ENCODE measurements at places on chromosomes 16 and 17.

DNA sequence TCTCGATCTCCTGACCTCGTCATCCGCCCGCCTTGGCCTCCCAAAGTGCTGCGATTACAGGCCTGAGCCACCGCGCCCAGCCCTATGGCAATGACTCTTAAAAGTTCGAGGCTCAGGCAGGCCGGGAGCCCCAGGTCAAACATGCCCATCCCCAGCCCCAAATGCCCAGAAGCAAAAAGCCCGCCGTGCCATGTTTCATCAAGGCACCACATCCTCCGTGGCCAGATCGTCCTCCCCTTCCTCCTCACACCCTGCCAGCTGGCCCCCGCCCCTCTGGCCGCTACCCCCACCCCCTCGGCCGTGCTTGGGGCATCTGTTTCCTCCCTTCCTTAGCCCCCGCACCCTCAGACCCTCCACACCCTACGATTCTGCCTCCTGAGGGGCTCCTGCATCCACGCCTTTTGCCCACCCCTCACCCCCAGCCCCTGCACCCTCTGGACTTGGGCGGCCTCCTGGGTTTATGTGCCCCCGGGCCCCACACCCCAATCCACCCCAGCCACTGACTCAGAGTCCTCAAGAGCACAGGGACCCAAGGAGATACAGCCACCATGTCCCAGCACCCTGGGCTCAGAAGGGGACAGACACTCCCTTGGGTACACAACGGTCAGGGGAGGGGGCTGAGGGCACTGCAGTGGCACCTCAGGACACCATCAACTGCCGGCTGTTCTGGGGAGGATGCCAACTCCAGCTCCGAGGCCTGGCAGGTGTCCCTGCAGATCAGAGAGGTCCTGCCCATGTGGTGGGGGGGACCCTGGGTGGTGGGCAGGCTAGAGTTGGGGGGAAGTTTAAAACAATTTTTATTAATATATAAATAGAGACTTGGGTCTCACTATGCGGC lies 7.1 kb downstream of the CTRB1 start:
- DNase-seq = peak; percentile 86
- peak overlapping the region; percentile 66 for H3K27ac ChIP-seq
- H3K4me3 ChIP-seq = peak overlapping the region; percentile 45
- no peaks in the 10 kb centered on the region for H3K4me1 ChIP-seq

DNA sequence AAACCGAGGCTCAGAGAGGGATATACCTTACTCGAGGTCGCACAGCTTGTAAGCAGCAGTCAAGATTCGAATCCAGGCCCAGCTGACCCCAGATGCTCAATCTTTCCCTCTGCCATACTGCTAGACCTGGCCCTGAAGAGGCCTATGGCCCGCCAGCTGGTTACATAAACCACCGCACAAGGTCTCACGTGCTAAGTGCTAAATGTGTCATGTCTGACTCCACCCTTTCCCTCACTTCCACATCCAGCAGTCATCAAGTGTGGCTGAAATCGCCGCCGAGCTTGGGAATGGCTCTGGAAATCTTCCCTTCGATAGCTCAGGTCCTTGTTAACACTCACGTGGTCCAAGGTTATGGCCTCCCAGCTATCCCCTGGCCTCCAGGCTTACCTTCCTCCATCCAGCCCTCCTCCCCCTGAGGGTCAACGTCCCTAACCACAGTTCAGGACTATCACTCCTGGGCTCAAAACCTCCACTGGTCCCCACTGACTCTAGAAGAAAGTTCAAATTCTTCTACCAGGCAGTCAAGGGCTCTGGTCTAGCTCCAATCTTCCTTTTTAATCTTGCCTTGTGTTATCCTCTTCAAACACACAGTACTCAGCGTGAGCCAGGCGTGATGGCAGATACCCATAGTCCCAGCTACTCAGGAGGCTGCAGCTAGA lies 3.5 kb downstream of the ZBTB4 start:
- no peaks in the 10 kb centered on the region for H3K36me3 ChIP-seq
- H3K27me3 ChIP-seq = no peaks in the 10 kb centered on the region
- no peak overlapping the region for H3K4me3 ChIP-seq
- H3K4me1 ChIP-seq = peaks cover 7% of the 10 kb centered on the region
- no peak overlapping the region for H3K27ac ChIP-seq
- DNase-seq = no peak

- no peaks in the 10 kb centered on the region for H3K36me3 ChIP-seq
- no peaks in the 10 kb centered on the region for H3K27me3 ChIP-seq
- no peak overlapping the region for H3K4me3 ChIP-seq
- no peaks in the 10 kb centered on the region for H3K4me1 ChIP-seq
- DNase-seq = no peak
- H3K27ac ChIP-seq = no peak overlapping the region
Observed at GRCh38 chr16:55565086-55565485, 1.4 kb upstream of the CAPNS2 start.

GRCh38 chr17:55842405-55843158 lies 91.7 kb downstream of the PCTP start:
- H3K4me3 ChIP-seq = no peak overlapping the region
- no peaks in the 10 kb centered on the region for H3K4me1 ChIP-seq
- DNase-seq = no peak
- H3K36me3 ChIP-seq = no peaks in the 10 kb centered on the region

- no peak for DNase-seq
- no peak overlapping the region for H3K4me3 ChIP-seq
- H3K36me3 ChIP-seq = no peaks in the 10 kb centered on the region
- H3K27me3 ChIP-seq = no peaks in the 10 kb centered on the region
Observed at GRCh38 chr17:10130677-10131076, 67.7 kb downstream of the GAS7 start.

- no peak for DNase-seq
- H3K36me3 ChIP-seq = no peaks in the 10 kb centered on the region
- H3K4me1 ChIP-seq = no peaks in the 10 kb centered on the region
- no peak overlapping the region for H3K4me3 ChIP-seq
- no peak overlapping the region for H3K27ac ChIP-seq
Observed at GRCh38 chr16:54591816-54592246, 305.2 kb upstream of the IRX3 start.

DNA sequence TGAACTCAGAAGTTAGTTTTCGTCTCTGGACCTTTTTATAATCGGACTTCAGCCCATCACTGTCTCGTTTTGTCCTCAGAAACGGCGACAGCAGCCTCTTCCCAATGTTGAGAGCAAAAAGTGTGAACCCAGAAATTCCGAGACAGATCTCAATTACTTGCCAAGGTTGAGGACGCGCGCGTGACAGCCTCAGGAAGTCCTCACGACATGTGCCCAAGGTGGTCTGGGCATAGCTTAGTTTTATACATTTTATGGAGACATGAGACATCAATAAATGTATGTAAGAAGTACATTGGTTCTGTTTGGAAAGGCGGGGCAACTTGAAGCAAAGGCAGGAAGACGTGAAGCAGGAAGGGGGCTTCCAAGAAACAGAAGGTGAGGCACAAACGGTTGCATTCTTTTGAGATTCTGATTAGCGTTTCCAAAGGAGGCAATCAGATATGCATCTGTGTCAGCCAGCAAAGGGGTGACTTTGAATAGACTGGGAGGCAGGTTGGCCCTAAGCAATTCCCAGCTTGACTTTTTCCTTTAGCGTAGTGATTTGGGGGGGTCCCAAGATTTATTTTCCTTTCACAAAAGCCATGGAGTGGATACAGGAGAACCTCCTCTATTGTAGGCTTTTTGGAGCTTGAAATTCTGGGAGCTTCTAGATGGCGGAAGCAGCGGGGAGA lies 583 bp upstream of the ZNF747 start:
- H3K4me1 ChIP-seq = peaks cover 8% of the 10 kb centered on the region
- peak overlapping the region; percentile 53 for H3K4me3 ChIP-seq
- H3K36me3 ChIP-seq = no peaks in the 10 kb centered on the region

DNA sequence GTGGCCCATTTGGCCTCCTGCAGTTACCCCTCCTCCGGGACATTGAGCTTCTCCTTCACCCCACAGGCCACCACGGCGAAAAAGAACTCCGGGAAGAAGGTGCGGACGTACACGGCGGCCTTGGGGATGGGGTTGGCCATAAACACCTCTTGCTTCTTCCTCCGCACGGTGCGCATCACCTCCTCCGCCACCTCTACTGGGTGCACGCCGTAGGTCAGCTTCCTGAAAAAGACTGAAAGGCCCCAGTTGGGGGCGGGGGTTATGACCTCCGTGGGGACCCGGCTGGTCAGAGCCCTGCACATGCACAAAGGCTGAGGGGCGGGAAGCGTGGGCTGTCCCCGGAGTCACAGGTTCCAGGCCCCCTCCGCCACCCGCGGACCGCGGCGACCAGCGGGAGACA lies 19.9 kb downstream of the DHRS7C start:
- H3K4me3 ChIP-seq = no peak overlapping the region
- no peaks in the 10 kb centered on the region for H3K36me3 ChIP-seq
- no peak for DNase-seq
- no peaks in the 10 kb centered on the region for H3K4me1 ChIP-seq
- H3K27me3 ChIP-seq = no peaks in the 10 kb centered on the region

GRCh38 chr17:17540278-17540906 lies 44.2 kb upstream of the RASD1 start:
- no peaks in the 10 kb centered on the region for H3K27me3 ChIP-seq
- H3K4me3 ChIP-seq = no peak overlapping the region
- no peaks in the 10 kb centered on the region for H3K36me3 ChIP-seq

- no peak overlapping the region for H3K4me3 ChIP-seq
- H3K27ac ChIP-seq = peak overlapping the region; percentile 62
- peak; percentile 18 for DNase-seq
Observed at GRCh38 chr17:71232801-71233559, 887.8 kb upstream of the SOX9 start.

DNA sequence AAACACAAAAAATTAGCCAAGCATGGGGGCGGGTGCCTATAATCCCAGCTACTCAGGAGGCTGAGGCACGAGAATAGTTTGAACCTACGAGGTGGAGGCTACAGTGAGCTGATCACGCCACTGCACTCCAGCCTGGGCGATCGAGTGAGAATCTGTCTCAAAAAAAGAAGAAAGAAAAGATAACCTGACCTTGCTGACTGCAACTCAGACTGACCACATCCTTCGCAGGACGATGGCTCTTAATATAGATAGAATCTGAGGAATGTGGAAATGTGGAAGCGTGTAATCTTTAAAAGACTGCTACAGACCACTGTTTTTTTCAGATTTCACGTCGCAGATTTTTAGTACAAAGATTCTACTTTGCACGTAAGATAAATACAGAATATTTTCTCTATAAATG lies 37.8 kb downstream of the KLHDC4 start:
- no peak for DNase-seq
- no peaks in the 10 kb centered on the region for H3K27me3 ChIP-seq
- H3K27ac ChIP-seq = no peak overlapping the region
- no peak overlapping the region for H3K4me3 ChIP-seq

DNA sequence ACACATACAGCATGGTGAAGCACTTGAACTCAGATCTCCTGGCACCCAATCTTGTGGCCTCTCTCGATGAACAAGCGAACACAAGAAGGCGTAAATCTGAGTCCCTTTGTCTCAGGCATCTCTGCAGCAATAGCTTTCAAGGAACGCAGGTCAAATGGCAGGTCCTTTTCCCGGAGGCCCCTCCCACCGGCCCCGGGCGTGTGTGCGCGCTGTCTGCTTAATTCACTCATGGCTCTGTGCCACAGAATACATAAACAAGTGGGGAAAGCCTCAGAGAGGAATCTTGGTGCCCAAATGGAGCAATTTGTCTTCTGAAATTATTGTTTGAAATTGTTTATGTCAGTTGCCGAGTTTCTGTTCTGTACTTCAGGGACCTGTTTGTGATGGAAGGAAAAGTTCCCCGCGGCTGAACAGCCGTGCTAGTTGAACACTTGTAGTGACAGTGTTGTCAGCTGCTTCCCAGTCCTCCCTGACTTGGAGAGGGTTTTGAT lies 14.8 kb downstream of the MYOCD start:
- H3K27ac ChIP-seq = no peak overlapping the region
- no peaks in the 10 kb centered on the region for H3K36me3 ChIP-seq

GRCh38 chr16:29825145-29826044 lies 5.1 kb downstream of the MVP start:
- peak; percentile 52 for DNase-seq
- H3K27ac ChIP-seq = peak overlapping the region; percentile 92
- H3K4me1 ChIP-seq = peaks cover 72% of the 10 kb centered on the region
- H3K36me3 ChIP-seq = no peaks in the 10 kb centered on the region

GRCh38 chr17:44854192-44854591 lies 6.5 kb downstream of the HIGD1B start:
- no peaks in the 10 kb centered on the region for H3K27me3 ChIP-seq
- DNase-seq = no peak
- H3K4me3 ChIP-seq = no peak overlapping the region

GRCh38 chr17:4232168-4232813 lies 31.5 kb downstream of the ANKFY1 start:
- H3K36me3 ChIP-seq = peaks cover 4% of the 10 kb centered on the region
- DNase-seq = no peak
- H3K4me1 ChIP-seq = peaks cover 5% of the 10 kb centered on the region
- no peak overlapping the region for H3K4me3 ChIP-seq
- no peaks in the 10 kb centered on the region for H3K27me3 ChIP-seq

GRCh38 chr17:15274017-15274416 lies 8.9 kb upstream of the PMP22 start:
- H3K4me1 ChIP-seq = no peaks in the 10 kb centered on the region
- H3K27ac ChIP-seq = no peak overlapping the region
- no peak for DNase-seq
- H3K4me3 ChIP-seq = no peak overlapping the region

- no peak for DNase-seq
- no peaks in the 10 kb centered on the region for H3K36me3 ChIP-seq
- no peaks in the 10 kb centered on the region for H3K27me3 ChIP-seq
- no peaks in the 10 kb centered on the region for H3K4me1 ChIP-seq
- no peak overlapping the region for H3K4me3 ChIP-seq
- H3K27ac ChIP-seq = no peak overlapping the region
Observed at GRCh38 chr17:36127911-36128310, 24.3 kb downstream of the CCL4 start.

GRCh38 chr17:53560953-53561352 lies 261.8 kb upstream of the KIF2B start:
- DNase-seq = no peak
- no peaks in the 10 kb centered on the region for H3K36me3 ChIP-seq
- H3K27ac ChIP-seq = no peak overlapping the region
- H3K4me1 ChIP-seq = no peaks in the 10 kb centered on the region
- no peaks in the 10 kb centered on the region for H3K27me3 ChIP-seq

GRCh38 chr16:68069511-68070248 lies 15.5 kb upstream of the NFATC3 start:
- H3K4me1 ChIP-seq = no peaks in the 10 kb centered on the region
- peak; percentile 58 for DNase-seq
- H3K27me3 ChIP-seq = no peaks in the 10 kb centered on the region
- no peaks in the 10 kb centered on the region for H3K36me3 ChIP-seq
- no peak overlapping the region for H3K4me3 ChIP-seq

GRCh38 chr16:21957714-21958346 lies 4.7 kb downstream of the UQCRC2 start:
- H3K27me3 ChIP-seq = no peaks in the 10 kb centered on the region
- H3K27ac ChIP-seq = no peak overlapping the region
- H3K4me3 ChIP-seq = no peak overlapping the region

Measured in pancreas (tissue), 10 donors.